ENCODE measurements at places on chromosomes 7 and 10. TPM values are rescaled to one million over a fixed set of nuclear protein-coding genes. Genes with fewer than 3 reads are reported as not detected.

LRRD1 gene
- not detected for total RNA-seq

CHCHD3 gene
- 84.5 TPM for total RNA-seq

ADRB1 gene
- 0.94 TPM for total RNA-seq

AKR1B1 gene
- 2,876 TPM for total RNA-seq
